T-helper 17 cell (primary cell): ENCODE measurements at places on chromosomes 7 and 10.

DNA sequence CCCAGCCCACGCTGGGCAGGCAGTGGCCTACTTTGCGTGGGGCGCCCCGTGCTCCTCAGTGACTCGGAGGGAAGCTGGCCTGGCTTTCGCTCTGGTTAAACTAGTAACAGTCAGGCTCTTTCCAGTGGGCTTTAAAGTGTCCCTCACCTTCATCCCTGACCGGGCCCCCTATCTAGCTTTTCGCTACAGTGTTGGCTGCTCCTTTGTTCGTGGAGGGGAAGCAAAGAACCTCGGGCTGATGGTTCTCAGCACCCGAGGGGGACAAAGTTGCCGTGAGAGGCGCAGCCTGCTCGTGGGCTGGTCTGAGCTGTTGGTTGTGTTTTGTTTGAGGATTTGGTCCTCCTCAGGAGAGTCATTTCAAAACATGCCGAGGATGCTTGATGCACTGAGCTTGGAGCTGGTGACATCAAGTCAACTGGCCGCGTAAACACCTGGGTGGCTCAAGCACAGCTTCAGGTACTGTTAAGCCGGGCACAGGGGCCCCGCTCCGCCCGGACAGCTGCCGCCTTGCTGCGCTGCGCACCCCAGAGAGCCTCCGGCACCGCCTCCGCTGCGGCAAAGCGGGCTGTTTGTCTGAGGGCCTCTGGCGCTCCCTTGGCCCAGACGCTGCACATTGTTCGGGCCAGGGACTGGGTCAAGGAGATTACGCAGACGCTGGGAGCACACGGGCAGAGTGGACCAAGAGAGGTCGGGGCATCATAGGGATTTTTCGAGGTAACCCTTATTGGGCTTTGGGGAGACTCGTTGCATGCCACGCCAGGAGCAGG is 1.6 kb downstream of the DLX6 start:
- DNase-seq: no peak

DNA sequence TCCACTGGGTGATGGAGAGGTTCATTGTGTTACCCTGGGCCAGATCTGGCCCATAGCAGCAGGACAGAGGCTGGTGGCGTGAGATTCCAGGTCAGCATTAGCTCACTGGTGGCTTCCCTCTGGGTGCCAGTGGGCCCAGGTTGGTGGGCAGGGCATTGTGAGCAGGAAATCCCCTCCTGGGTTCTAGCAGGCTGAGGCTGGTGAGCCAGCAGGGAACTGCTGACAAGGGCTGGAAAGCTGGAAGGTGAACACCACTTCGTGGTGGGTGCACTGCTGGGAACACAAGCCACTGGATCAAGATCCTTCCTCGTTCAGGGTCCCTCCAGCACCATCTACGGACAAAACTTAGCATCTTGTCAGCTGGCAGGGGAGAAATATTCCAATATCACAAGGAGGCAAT is 259.2 kb upstream of the FZD1 start:
- no peak for DNase-seq

DNA sequence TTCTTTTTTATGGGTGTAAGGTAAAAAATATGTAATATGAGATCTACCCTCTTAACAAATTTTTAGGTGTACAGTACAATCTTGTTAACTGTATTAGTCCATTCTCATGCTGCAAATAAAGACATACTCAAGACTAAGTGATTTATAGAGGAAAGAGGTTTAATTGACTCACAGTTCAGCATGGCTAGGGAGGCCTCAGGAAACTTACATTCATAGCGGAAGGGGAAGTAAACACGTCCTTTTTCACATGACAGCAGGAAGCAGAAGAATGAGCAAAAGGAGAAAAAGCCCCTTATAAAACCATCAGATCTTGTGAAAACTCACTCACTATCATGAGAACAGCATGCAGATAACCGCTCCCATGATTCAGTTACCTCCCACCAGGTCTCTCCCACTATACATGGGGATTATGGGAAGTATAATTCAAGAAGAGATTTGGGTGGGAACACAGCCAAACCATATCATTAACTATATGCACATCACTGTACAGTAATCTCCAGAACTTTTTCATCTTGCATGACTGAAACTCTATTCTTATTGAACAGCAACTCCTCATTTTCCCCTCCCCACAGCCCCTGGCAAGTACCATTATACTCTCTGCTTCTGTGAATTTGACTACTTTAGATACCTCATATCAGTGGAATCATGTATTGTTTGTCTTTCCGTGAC is 127.4 kb downstream of the WNT2 start:
- no peak for DNase-seq

DNA sequence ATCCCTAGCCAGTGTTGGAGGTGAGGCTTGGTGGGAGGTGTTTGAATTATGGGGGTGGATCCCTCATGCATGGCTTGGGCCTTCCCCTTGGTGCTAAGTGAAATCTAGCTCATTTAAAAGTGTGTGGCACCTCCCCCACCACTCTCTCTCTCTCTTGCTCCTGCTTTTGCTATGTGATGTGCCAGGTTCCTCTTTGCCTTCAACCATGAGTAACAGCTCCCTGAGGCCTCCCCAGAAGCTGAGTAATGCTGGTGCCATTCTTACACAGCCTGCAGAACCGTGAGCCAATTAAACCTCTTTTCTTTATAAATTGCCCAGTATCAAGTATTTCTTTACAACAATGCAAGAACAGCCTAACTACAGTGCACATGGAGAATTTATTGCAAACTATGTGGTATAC is 188.8 kb upstream of the POT1 start:
- no peak for DNase-seq

GRCh38 chr10:124529661-124530214 is 68.1 kb downstream of the LHPP start:
- DNase-seq: no peak

- DNase-seq: no peak
These were observed 1.7 kb downstream of the CCSER2 start for GRCh38 chr10:84329986-84330651.

- no peak for DNase-seq
These were observed 368.1 kb downstream of the MDFIC start for GRCh38 chr7:115289971-115290370.

GRCh38 chr10:101310529-101311184 is 43.3 kb upstream of the BTRC start:
- DNase-seq: no peak

GRCh38 chr7:117047496-117047895 is 94.2 kb downstream of the ST7 start:
- DNase-seq: no peak

DNA sequence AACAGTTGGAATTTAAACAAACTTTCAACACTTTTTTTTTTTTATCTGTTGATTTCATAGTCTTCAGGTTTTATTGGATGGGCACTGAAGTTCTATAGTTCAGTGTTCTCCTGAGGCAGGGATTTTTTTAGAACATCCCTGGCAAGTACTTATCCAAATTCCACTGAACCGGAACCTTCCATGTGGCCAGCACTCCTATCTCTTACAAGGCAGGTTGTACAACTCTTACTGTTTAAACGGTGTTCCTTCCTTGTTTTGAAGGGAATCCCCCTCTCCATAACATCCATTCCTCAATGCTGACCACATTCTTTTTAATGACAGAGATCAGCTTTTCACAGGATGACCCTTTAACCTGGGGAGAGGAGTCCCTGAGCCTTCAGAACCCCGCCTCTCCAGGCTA is 238.9 kb upstream of the CTBP2 start:
- no peak for DNase-seq

GRCh38 chr10:3720228-3721019 is 64.6 kb downstream of the KLF6 start:
- no peak for DNase-seq

- DNase-seq: no peak
These were observed 99.8 kb downstream of the JCAD start for GRCh38 chr10:29959586-29959985.

DNA sequence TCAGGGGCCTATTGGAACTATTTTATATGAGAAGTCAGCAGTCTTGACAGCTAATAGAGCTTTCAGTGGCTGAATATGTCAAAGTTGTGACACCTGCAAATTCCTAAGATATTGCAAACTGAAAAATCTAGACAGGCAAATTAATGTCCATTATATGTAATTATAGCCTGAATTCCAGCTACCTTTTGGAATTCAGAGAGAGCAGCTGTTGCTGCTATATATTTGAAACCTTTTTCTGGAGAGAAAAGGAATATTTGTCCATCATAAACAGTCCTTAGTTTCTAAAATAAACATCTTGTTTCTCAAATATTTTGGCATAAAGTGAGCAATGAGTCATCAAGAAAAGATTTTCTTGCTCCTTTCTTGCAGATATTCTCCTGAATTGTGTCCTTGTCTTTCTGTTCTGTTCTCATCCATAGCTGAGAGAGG is 408.9 kb upstream of the SEMA3D start:
- no peak for DNase-seq

DNA sequence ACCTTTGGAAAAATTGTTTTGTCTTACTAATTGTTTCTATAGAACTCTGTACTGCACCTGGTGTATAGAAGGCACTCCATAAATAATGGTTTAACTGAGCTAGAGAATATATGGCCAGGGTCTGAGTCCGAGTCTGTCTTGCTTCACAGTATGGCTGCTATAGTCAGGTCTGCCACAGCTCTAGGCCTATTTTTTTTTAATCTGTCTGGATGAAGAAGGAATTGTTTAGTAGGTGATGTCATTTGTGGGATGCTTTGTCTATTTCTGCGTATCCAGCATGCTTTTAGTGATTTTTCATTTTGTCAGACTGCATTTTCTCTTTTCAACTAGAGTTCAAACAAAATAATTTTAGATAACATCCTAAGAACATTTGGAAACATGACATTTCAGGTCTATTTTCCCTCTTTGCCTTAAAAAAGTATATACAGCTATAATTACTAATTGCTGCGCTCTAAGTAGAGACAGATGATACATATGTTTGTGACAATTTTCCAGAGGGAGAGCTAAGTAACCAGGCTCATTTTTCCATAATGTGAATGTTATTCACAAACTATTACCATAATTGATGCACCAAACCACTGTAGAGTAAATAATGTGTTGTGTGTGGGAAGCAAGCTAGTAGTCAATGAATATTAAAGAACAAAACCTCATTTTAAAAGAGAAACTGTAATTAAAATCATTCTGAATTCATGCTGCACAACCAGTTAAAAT is 361.7 kb downstream of the AUTS2 start:
- no peak for DNase-seq

GRCh38 chr7:132402751-132403245 is 173.5 kb downstream of the PLXNA4 start:
- DNase-seq: no peak

- no peak for DNase-seq
These were observed 70.4 kb upstream of the FZD8 start for GRCh38 chr10:35712486-35712885.

GRCh38 chr7:142671506-142671905 is 77.8 kb upstream of the PRSS1 start:
- no peak for DNase-seq

GRCh38 chr10:33335801-33336581 is 1.5 kb upstream of the NRP1 start:
- no peak for DNase-seq

DNA sequence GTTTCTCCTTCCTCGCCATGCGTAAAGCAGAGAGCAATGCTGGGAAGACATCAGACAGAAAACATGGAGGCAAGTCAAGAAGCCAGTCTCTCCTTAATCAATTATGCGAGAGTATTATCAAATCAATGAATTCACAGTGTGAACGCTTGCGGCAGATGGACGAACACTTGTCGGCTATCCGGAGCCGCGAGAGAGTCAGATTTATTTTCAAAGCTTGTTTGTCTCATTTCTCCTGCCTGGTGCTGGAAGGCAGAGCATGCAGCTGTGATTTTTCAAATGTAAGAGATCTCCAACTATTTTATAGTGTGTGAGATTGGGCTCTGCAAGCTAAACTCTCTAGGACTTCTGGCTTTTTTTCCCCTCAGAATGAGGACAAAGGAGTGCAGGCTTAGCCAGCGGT is 252.3 kb downstream of the SNX10 start:
- no peak for DNase-seq

GRCh38 chr7:42242381-42242780 is 5.4 kb upstream of the GLI3 start:
- no peak for DNase-seq

GRCh38 chr7:47536661-47537611 is 45.0 kb downstream of the TNS3 start:
- no peak for DNase-seq

DNA sequence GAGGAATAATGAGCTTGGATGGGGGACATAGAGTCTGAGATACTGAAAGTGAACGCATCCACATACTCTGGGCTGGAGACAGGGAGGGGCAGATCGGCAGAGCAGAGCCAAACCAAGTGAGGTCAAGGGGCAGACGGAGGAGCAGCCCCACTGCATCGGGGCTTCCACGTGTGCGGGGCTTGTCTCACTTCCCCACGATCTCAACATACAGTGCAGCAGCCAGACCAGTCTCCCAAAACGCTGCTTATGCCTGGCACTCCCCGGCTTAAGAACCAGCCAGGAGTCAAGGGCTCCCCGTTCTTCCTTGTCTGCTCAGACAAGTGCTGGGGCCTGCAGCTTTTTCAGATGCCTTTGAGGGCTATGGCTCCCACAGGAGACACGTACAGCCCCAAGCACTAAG is 43.6 kb downstream of the PARP12 start:
- no peak for DNase-seq

DNA sequence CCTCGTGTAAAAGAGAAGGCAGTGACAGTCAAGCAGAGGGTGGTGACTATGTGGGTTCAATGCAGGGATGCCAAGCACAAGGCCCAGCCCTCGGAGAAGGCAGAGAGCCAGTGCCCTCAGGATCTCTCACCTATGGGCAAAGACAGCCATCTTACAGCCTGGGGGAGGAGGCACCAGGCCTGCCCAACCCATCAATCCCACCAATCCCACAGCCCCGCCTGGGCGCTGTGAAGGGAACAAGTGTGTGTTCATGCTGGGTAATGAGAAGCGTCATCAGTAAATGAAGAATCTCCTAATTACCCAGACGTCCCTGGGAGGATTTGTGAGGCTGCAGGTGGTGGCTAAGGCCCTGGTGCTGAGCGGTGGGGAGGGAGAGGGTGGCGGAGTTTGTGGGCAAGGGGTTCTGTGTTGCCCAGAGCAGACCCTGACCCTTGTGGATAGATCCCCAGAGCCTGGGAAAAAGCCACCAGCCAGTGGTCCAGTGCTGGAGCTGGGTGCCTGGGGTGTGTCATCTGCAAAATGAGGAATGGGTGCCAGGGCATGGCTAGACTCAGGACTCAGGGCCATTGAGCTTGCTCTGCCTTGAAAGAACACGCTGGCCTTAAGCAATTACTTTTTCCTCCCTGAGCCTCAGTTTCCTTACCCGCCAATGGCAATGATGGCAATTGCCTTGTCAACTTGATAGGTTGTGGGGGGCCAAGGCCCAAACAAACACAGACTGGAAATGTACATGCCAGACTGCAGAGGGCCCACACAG is 128.1 kb upstream of the UNC5B start:
- no peak for DNase-seq

- no peak for DNase-seq
These were observed 2.6 kb downstream of the PLEKHS1 start for GRCh38 chr10:113754125-113754524.
